Activated CD4-positive, alpha-beta memory T cell treated with anti-CD3 and anti-CD28 coated beads, Interleukin-2, amount 10 ng/mL, durations not matched to agents 7 days and 5 days (primary cell): ENCODE measurements at places on chromosomes 6 and 20.

DNA sequence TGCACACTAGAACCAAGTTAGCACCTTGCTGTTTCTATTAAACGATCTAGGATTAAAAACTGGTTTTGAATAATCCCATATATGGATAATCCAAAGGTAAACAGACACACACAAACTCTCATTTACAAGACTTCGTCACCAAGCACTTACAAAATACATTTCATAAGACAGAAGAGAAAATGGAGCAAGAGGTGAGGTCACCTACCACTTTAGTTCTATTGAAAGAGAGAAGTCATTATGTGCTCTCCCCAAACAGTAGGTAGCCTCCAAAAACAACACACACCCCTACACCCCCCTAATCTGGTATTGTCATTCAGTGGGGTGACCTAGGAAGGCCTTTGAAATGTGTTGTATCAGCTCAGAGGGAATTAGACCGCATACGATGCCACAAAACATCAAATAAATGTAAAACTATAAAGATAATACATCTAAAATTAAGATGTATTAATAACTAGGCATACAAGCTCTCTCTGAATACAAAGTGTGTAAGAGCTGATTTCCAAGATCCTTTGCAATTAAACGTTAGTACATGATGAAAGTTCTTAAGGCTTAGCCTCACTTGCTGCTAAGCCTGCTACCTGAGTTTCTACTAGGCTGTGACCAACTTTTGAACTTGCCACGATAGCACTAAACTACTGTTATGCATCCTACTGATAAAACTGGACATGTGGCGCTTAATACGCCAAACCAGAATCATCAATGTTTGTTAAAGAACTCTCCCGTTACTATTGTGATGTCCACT lies 1.6 kb downstream of the SRPK1 start:
- DNase-seq: no peak

GRCh38 chr20:30811885-30812671 lies 445.4 kb upstream of the DEFB115 start:
- no peak for DNase-seq

GRCh38 chr20:57902473-57902872 lies 192.7 kb upstream of the PMEPA1 start:
- no peak for DNase-seq

DNA sequence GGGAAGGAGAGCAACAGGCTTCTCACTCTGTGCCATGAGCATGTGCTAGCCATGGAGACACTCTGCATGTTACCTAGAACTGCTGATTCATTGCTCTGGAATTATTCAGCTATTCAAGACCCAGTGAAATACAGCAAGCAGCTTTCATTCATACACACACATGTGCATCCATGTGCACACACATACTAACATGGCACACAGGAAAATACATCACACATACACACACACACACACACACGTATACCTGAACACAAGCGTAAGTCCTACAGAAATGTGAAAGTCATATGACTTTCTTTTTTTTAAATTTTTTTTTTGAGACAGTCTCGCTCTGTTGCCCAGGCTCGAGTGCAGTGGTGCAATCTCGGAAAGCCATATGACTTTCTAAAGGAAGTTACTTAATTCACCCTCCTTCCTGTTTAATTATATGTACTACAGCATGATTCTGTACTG lies 108.2 kb upstream of the NFATC2 start:
- DNase-seq: no peak

DNA sequence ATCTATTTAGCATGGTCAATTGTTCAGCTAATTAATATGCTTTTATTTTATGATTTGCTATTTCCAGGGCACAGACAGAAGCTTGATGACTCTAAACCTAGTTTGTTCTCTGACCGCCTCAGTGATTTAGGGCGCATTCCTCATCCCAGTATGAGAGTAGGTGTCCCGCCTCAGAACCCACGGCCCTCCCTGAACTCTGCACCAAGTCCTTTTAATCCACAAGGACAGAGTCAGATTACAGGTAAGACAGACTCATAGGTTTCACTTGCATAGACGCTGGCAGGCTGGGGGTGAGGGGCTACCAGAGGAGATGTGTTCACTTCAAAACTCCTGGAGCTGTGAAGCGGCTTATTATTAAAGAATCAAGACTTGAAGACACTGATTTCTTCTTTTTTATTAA lies 114.1 kb upstream of the SUPT3H start:
- no peak for DNase-seq

- no peak for DNase-seq
Observed at GRCh38 chr20:59217794-59218280, 54.2 kb downstream of the ZNF831 start.

DNA sequence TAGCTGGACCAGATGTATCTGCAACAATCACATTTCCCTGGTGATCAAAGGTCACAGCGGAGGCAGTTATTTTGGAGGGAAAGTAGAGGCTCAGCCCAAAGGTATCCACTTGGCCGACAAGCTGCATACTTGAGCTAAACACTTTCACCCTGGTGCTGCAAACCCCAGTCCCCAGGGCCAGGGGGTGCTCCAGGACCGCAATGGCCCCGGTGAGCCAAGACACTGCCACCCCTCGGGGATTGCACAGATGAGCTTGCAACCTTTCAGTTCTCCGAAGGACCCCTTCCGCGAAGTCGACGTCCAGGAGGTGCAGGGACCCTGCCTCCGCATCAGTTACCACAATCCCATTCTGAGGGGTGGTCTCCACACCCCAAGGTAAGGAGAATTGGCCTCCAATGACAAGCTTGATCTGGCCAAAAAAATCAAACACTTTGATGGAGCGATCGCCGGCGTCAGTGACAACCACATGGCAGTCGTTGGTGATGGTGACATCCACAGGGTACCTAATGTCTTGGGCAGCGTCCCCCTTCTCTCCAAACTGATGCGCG lies 823 bp downstream of the NHLRC1 start:
- no peak for DNase-seq

- DNase-seq: no peak
Observed at GRCh38 chr6:168103050-168103830, 24.2 kb upstream of the FRMD1 start.

GRCh38 chr6:110357664-110358552 lies at the start of gene METTL24:
METTL24 (minus strand) TSS chr6:110358349; CDS start chr6:110358272, 77 bp downstream.
- DNase-seq: no peak

GRCh38 chr6:112470950-112471349 lies 123.8 kb downstream of the RFPL4B start:
- no peak for DNase-seq
